ENCODE measurements at places on chromosomes 4 and X. TPM values are rescaled to one million over a fixed set of nuclear protein-coding genes. Genes with fewer than 3 reads are reported as not detected.

DNA sequence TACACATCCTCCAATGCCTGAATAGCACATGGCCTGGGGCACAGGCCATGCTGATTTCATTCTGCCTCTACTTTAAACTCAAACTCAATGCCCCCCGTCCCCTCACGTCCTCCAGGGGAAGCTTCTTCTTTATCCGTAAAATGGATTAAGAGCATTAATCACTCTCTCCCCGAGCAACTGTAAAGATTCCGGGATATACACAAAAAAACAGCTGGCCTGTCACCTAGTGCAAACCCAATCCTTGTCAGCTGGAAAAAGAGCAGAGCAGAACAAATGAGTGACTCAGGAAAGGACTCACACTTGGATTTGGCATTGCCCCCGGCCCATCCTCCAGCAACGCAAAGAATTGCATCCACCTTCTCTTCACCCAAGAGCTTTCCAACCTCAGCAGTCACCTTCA lies 7.8 kb downstream of the QDPR start:
- peaks cover 13% of the 10 kb centered on the region for H3K4me1 ChIP-seq
- no peak overlapping the region for H3K27ac ChIP-seq
- no peak for DNase-seq
- no peaks in the 10 kb centered on the region for H3K27me3 ChIP-seq
- H3K36me3 ChIP-seq = peaks cover 22% of the 10 kb centered on the region

DNA sequence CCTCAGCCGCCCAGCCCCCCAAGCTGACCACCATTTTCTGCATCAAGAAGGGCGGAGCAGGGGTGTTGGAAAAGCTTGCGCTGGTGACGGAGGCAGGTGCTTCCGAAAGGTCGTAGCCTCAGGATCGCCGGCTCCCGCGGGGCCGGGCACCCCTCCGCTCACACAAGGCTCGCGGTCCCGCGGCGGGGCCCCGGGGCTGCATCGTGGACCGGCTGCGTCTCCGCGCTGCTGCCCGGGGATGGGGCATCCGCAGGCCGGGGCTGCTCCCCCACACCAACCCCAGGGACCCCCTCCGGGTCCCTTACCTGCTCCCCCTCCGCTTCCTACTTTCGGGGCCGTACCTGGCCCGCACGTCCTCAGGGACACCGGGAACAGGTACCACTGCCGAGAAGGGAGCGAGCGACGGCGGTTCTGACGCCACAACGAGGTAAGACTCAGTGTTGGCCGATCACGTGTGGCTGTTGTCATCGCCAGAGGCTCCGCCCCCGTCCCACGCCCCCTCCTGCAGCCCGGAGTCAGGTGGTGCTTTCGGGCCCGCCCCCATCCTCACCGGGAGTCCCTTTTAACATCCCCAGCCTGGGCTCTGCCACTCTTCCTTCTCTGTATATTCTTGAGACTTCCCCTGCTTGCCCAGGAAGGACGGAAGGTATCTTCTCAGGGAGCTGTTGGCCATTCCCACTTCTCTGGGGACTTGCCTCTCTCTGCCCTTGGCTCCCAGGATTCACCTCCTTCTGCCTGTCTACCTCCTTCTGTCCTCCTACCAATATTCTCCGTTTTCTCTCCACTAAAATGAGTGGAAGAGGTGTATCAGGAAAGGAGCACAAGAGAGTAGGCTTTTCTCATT lies at the start of gene BEX2:
Gene BEX2, minus strand, starts transcription at position 436 of the 844 bp plus-strand sequence. CDS start 1,014 bp downstream, outside the sequence.
- H3K4me3 ChIP-seq = peak within 1 kb of the TSS; percentile 91
- no peaks in the 10 kb centered on the region for H3K27me3 ChIP-seq
- H3K36me3 ChIP-seq = no peaks in the 10 kb centered on the region
- DNase-seq = peak; percentile 82
- no peaks in the 10 kb centered on the region for H3K4me1 ChIP-seq

SPARCL1 gene
- total RNA-seq = 0.38 TPM

SPANXA2 gene
- not detected for total RNA-seq

DNA sequence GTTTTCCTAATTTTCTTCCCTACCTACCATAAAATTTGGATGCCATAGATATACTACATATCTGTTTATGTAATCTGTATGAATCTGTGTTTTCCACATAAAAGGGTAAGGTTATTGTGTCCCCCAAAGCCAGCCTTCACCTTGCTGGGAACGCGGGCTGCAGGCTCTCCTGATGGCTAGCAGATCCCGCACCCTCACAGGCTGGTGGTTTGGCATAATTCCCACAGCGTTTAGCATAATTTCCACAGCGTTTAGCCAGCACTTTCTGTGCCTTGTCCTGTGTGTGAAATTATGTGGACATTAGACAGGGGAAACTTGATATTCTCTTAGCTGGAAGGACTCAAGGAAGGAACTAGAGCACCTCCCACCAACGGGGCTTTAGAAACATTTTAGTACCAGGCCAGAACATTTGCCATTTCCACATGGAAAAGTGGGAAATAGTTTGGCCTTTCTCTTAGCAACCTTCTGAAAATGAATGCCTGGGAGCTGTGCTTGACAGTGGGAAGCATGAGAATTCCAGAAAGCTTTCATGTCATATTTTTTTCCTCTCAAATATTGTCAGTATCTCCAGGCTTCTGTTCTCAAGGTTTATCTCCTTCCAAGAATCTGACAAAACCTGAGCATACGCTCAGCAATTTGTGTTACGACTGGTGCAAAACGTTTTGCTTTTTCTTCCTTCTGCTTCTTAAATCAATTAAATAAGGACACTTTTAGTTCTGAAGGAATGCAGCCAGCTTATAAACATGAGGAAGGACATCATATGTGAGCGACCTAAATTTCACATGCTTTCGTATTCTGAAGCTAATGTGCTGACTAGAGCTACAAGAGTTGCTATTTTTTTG lies 67.9 kb downstream of the STK32B start:
- no peak overlapping the region for H3K27ac ChIP-seq
- peaks cover 8% of the 10 kb centered on the region for H3K27me3 ChIP-seq
- DNase-seq = no peak
- H3K4me3 ChIP-seq = no peak overlapping the region

GRCh38 chrX:56029188-56029587 lies 203.0 kb upstream of the KLF8 start:
- DNase-seq = no peak
- no peaks in the 10 kb centered on the region for H3K36me3 ChIP-seq
- H3K4me3 ChIP-seq = no peak overlapping the region
- H3K27ac ChIP-seq = no peak overlapping the region

- no peak overlapping the region for H3K27ac ChIP-seq
- peaks cover 46% of the 10 kb centered on the region for H3K27me3 ChIP-seq
- no peaks in the 10 kb centered on the region for H3K4me1 ChIP-seq
- no peak overlapping the region for H3K4me3 ChIP-seq
- no peak for DNase-seq
Observed at GRCh38 chr4:3857269-3857926, 91.2 kb downstream of the ADRA2C start.

- no peak for DNase-seq
- H3K36me3 ChIP-seq = no peaks in the 10 kb centered on the region
- no peak overlapping the region for H3K4me3 ChIP-seq
- H3K27me3 ChIP-seq = no peaks in the 10 kb centered on the region
- no peak overlapping the region for H3K27ac ChIP-seq
- H3K4me1 ChIP-seq = no peaks in the 10 kb centered on the region
Observed at GRCh38 chrX:38041237-38041636, 34.9 kb downstream of the SYTL5 start.

- H3K4me3 ChIP-seq = no peak overlapping the region
- H3K36me3 ChIP-seq = peaks cover 6% of the 10 kb centered on the region
- no peaks in the 10 kb centered on the region for H3K27me3 ChIP-seq
- no peak overlapping the region for H3K27ac ChIP-seq
- no peak for DNase-seq
Observed at GRCh38 chr4:89615051-89615450, 221.9 kb downstream of the SNCA start.

DNA sequence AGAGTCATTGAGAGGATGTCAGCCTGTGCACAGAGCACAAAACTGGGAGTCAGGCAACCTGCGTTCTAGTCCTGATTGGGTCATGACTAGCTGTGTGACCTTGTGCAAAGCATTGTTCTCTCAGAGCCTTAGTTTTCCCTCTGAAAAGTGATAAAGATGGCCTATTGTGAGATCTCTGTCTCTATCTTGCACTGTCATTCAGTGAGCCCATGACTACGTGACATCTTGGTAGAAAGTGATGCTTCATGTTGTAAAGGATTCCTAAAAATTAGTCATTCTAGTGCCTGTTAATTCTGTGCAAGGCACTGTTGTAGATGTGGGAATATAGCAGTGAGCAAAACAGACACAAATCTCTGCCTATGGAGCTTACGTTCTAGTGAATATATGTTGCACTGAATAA lies 2.5 kb downstream of the PGRMC1 start:
- no peak overlapping the region for H3K27ac ChIP-seq
- peaks cover 34% of the 10 kb centered on the region for H3K36me3 ChIP-seq
- DNase-seq = no peak
- H3K27me3 ChIP-seq = no peaks in the 10 kb centered on the region
- H3K4me3 ChIP-seq = peak overlapping the region; percentile 94
- peaks cover 33% of the 10 kb centered on the region for H3K4me1 ChIP-seq

DNA sequence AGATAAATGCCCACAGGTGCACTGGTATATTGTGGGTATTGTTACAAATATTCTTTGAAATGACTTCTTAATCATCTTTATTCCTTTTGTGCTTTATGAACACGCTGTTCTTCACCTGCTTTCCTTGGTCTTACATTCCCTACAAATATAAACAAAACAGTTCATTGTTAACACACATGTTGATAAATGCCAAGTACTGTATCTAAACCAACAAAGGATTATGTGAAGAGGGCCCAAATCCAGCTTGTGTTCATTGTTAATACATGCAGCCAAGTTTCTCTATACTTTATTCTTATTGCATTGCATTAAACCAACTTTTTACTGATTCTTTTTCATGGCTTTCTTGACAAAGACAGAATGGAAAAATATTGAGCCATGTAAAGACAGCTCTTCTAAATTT lies 42.8 kb downstream of the AREG start:
- H3K36me3 ChIP-seq = no peaks in the 10 kb centered on the region
- DNase-seq = no peak
- no peaks in the 10 kb centered on the region for H3K4me1 ChIP-seq
- no peaks in the 10 kb centered on the region for H3K27me3 ChIP-seq

- no peak overlapping the region for H3K27ac ChIP-seq
- H3K36me3 ChIP-seq = peaks cover 4% of the 10 kb centered on the region
- H3K4me1 ChIP-seq = no peaks in the 10 kb centered on the region
- H3K4me3 ChIP-seq = no peak overlapping the region
- no peaks in the 10 kb centered on the region for H3K27me3 ChIP-seq
Observed at GRCh38 chr4:153393397-153393796, 48.9 kb downstream of the MND1 start.

DNA sequence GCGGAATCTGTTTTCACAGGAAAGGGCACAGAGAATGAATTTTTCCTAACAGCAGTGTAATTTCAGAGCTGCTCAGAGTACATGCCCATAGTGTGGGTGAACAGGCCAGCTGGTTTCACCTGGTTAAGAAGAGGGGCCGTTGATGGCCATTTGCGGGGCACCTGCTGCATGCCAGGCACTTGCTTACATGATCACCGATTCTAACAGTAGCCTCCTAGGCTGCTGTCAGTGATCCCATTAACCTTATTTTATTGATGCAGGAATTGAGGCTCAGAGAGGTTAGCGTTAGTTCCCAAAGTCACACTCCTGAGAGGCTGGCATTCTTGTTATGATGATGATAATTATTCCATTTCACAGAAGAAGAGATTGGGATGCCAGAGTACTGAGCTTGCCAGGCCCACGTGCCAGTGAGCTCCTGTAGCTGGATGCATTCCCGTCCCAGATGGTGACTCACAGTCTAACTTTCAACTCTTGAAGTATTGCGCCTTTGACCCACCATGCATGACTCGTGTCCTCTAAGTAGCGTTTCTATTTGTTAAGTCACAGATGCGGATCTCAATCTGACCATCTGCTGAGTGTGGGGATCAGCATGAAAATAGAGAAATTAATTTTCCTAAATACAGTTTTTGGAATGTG lies 76.5 kb downstream of the PSAPL1 start:
- DNase-seq = no peak
- no peaks in the 10 kb centered on the region for H3K27me3 ChIP-seq
- H3K36me3 ChIP-seq = no peaks in the 10 kb centered on the region
- no peak overlapping the region for H3K4me3 ChIP-seq
- H3K4me1 ChIP-seq = peaks cover 26% of the 10 kb centered on the region

DNA sequence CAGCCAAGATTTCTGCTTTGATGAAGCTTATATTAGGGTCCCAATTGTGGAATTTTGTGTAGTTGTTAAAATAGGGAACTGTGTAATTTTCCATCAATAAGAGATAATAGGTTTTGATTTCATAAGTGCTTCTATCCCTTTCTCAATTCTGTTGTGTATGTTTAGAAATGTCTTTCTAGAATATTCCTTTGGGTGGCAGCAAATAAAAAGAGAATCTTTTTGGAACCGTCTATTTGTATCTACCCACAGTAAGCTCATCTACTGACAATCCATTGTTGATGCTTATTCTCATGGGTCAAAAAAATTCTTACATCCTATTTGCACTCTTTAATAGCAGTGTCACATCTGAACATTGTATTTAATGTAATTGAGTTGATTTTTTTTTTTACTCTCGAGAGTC lies 61.7 kb downstream of the TMA16 start:
- no peak for DNase-seq
- H3K27me3 ChIP-seq = peaks cover 9% of the 10 kb centered on the region
- no peak overlapping the region for H3K27ac ChIP-seq
- H3K36me3 ChIP-seq = no peaks in the 10 kb centered on the region
- no peak overlapping the region for H3K4me3 ChIP-seq

ADAM29 gene
- 0.29 TPM for total RNA-seq

- H3K36me3 ChIP-seq = no peaks in the 10 kb centered on the region
- DNase-seq = no peak
- H3K4me1 ChIP-seq = no peaks in the 10 kb centered on the region
Observed at GRCh38 chrX:79182616-79183015, 38.1 kb downstream of the GPR174 start.

All from type B pancreatic cell (in vitro differentiated cells).